ENCODE measurements at places on chromosomes 11 and 22.

DNA sequence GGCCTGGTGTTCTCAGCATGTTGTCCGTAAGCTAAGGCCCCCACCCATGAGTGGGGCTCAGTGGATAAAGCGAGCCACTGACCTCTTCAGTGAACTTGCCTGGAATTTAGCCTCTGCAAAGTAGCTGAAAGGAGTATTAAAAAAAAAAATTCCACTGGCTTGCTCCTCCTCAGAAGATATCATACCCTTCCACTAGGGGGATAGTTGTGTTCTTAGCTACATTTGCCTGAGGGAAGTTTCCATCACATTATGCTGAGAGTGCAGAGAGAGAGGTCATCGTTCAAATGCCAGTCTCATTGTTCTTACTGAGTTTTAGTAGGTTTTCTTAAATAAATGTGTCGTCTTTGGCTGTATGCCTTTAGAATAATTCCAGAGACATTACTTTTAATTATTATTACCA lies 879.7 kb downstream of the JRKL start:
- DNase-seq = no peak

- no peak for DNase-seq
These were observed 257.7 kb upstream of the NARS2 start for GRCh38 chr11:78832226-78832947.

GRCh38 chr11:104078245-104078644 lies 41.8 kb downstream of the DDI1 start:
- DNase-seq = no peak

DNA sequence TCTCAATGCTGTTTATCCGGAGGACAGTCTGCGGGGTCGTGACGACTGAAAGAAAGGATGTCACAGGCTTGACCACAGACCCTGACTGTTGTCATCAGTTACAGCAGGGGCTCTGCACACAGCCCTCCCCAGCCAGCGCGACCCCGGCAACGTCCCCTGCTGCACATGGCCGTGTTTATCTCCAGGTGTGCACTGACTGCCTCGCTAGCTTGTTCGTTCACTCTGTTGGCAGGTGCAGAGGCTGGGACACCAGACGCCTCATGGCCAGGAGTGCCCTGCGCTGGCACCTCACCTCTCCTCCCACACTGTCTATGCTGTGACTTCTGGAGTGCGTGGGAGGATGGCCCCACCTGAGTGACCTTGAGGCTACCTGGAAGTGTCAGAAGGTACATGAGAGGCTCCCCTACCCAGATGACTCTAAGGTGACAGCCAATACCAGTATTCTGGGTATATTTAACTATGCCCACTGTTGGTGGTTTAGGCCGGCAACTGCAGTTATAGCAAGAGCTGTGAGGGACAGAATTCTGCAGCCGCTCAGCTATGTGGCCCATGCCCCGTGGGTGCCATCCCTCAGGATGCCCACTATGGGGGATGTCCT lies 12.2 kb downstream of the MRPL21 start:
- DNase-seq = no peak

- no peak for DNase-seq
These were observed 41.1 kb downstream of the OSBPL5 start for GRCh38 chr11:3123761-3124733.

- DNase-seq = no peak
These were observed 13.8 kb downstream of the TSPAN32 start for GRCh38 chr11:2315395-2316168.

GRCh38 chr11:73218106-73218829 lies at the start of gene P2RY2:
Gene P2RY2 (plus strand): TSS chr11:73218281. CDS start chr11:73234160, 15,879 bp downstream.
- no peak for DNase-seq

- DNase-seq = no peak
These were observed 171.2 kb downstream of the CTTN start for GRCh38 chr11:70569618-70569890.

GRCh38 chr22:37896181-37896592 lies 9.9 kb upstream of the MICALL1 start:
- no peak for DNase-seq

DNA sequence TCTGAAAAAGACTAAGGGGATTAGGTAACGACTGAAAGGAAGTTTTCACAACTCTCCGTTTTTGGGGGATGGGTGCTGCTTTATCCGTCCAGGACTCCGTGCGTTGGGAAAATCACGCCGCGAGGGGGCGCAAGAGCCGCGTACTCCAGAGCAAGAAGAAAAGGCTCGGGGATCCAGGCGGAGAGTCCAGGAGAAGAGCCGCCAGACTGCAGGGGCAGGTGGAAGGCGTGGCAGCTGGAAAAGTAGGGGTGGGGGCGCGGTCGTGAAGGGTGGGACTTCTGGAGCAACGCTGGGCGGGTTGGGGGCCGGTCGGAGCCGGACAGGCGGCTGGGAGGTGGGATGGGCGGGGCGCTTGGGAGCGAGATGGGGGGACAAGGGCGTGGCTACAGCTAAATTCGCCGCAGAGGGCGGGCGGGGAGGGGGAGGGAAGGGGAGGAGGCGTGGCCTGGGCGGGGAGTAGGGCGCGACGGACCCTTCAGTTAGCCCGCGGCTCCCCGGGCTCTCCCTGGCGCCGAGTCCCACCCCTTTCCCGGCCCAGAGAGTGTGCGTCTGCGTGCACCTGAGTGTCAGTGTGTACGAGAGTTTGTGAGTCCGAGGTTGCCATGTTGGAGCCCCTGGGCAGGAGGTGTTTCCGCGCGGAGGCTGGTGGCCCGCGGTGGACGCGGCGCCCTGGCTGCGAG lies 613 bp upstream of the ARHGEF17 start:
- peak; percentile 97 for DNase-seq

DNA sequence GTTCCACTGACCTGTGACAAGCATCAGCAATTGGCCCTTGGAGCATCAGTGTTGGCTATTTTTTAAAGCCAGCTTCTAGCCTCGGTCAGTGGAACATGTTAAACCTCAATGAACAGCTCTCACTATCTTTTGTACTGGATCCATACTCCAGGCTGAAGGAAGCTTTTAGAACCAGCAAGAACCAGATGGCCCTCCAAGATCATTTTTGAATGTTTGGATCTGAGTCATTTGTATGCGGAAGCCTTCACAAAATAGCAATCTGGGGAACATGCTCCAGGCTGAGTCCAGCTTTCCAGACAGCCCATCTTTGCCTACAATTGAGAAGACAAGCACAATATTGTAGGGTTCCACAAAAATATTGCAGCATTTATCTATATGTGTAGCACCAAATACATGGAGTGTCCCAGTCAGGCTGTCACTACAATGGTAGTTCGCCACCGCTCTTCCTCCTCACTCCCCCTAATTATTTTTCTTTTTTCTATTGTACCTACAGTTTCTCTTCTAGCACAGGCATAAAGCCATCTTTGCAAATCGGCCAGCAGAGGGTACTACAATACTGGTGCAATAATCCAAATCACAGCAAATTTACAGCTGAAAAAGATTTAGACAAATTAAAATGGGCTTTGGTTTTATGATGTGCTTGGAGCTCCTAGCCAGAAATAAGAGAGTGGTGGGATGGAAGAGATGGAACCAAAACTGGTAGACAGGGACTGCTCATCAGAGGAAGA lies 177.4 kb upstream of the BLID start:
- DNase-seq = no peak

Data from muscle of back (tissue), 13 donors.